CD4-positive, alpha-beta T cell treated with Interleukin-6 for 4 hours (primary cell): ENCODE measurements at places on chromosomes 6 and 20.

GRCh38 chr6:21355638-21356037 lies 237.9 kb upstream of the SOX4 start:
- DNase-seq, result no peak

DNA sequence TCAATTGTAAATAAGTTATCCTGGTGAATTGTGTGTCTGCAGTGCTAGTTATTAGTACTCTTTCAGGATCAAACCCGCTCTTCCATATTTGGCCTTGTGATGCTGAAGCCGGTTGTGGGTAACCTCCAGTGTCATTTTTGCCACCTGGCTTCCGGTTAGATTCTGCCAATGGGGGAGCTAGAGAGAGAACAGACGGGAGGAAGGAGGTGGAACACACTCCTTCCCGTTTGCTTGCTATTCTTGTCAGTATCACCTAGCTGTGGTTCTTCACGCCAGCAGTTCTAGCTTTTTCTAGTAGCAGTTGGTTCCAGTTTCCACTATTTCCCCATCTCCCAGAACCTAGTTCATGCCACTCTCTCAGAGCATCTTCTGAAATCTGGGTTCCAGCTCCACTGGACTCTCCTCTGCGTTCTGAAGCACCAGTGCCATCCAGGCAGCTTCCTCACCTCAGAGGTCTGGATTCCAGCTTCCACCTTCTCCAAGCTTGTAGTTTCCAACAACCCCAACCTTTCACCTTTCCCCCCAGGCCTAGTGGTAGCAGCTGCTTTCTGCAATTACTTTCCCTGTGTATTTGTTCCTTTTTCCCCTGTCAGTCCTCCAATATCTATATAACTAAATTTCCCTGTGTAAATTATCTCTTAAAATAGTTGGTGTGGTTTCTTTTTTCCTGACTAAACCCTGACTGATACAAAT lies 46.9 kb upstream of the LOC128125822 start:
- no peak for DNase-seq

DNA sequence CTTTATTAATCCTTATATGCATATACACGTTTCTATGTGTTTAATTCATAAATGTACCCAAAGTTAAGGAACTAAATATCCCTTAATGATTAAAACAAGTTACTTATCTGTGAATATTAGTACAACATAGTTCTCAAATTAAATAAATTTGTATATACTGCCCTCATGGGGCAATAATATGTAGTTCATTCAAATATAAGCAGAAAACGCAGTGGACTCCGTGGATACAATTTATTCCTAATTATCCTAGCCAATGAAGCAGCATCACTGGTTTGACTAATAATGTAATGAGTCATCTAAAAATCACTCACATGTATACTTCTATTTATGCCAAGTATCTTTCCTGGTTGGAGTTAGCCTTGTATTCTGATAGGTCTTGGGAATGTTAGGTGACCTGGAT lies 111.6 kb downstream of the TBC1D32 start:
- no peak for DNase-seq

DNA sequence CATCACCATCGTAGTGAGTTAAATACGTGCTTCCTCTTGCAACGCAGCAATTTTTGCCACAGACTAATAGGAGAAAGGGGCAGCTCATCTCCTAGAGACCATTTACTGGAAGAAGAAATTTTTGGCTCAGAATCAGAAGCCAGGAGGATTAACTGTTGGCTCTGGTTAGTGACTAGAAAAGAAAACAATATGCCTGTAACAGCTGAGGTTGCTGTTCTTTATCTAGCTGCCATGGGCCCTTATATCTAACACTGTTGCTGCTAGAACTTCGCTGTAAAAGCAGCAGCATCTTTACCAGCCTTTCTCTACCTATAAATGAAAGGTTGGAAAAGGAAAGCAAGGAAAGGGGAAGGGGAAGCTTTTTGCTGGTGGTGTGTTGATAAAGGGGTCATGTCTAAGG lies 65.9 kb downstream of the FAM135A start:
- no peak for DNase-seq

DNA sequence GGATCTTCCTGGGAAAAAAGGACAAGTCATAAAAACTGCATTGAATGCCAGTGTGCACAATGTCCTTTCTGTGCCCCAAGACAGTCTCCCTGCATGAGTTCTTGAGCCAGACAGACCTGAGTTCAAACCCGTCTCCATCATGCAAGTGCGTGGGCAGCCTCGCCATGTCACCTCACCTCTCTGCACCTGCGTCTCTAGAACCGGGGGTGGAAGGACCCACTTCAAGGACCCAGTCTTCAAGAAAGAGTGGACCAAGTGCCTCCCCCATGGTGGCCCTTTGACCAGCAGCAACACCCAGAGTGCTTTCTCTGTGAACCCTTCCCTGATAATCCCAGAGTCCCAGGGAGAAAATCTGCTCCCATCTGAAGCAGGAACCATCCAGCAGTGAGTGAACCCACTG lies 23.5 kb upstream of the ANGPT4 start:
- no peak for DNase-seq

- no peak for DNase-seq
These were observed 186.8 kb downstream of the PRL start for GRCh38 chr6:22110061-22110460.

DNA sequence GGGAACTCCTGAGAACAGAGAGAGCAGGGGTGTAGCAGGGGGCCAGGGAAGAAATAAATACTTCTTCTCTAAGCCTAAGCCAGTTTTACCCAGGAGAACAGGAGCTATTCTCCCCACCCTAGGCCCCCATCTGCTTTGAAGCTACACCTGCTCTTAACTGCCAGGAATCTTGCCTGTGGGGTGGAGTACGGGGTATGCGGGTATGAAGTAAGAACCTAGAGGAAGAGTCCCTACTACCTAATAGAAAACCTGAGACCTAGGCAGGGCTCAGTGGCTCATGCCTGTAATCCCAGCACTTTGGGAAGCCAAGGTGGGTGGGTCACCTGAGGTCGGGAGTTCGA lies 1.5 kb downstream of the SLC29A1 start:
- no peak for DNase-seq

DNA sequence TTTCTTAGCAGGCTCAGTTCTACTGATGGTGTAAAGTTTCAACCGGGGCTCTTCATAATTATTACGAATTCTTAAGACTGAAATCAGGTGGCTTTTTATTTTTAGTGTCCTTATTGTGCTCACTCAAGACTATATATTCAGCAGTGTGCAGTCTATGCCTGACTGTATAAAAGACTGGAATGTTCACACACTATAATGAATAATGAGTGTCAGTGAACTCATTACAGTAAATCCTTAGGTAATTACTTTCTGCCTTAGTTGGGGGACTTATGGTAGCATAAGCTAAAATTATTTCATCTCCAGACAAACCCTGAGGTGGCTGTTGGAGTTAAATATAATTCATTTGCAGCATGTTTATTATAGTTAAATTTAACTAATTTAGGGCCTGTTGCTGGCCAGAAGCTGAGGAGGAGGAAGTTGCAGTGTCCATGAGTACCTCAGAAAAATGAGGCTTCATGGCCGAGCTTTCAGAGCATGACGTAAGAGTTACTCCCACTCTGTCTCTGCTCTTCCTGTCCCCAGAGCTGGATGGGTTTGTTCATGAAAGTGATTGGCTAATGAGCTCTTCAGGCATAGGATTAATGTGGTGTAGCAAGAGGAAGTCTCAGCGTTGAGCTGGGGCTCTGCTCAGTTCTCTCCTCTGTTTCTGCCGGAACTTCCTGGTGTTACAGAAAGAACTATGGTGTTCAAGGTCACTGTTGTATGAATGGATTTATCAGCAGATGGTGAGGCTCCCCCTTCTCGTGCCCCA lies 335.7 kb downstream of the NRN1 start:
- DNase-seq, result peak; percentile 34

- no peak for DNase-seq
These were observed 5.8 kb downstream of the TUBB start for GRCh38 chr6:30725713-30726505.

GRCh38 chr6:70636596-70636995 lies 31.1 kb upstream of the SMAP1 start:
- DNase-seq, result no peak

DNA sequence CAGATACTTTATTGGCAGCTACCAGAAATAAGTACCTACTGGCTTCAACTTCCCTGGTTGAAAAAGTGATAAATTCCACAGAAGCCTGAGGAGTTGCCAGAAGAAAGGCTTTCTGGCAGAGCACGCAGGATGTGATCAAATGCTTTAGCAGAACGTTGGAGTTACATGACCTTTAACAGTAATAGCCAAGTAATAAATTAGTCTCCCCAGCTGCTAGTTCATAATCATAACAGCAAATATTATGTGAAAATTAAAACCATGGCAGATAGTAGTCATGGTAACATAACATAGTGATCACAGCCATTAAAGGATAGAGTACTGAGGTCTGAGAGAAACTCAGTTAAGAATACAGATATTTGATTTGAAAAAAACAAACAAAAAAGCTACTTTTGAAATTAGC lies 567.7 kb downstream of the ADGRB3 start:
- no peak for DNase-seq

DNA sequence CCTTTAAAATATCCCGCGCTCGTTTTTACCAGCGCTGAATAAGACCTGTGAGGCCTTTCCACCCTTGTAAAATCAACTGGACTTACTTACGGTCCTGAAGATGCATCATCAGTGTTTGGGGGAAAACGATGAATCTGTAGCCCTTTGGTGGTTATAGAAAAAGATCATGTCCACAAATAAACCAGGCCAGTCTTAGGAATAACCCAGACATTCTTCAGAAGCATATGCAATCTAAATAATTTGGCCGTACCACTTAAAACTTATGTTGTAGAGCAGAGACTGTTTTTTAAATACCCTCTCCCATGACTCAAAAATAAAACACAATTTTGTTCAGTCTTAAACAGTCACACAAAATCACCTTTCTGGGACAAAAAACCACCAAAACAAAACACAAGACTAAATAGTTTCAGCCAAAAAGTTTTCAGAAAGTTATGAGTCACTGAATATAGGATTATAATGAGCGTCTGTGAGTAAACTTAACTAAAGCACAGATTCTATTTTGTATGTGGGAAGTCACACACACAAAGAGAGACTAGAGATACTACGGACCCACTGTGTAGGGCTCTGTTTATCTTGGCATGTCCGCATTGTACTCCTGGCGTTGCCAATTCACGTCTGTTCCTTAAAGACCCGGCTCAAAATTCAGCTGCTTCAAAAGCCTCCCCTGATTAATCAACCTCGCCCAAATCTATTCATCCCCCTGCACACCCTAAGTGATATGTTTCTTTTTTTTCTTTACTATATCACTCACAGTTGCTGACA lies 26.5 kb upstream of the SMOC2 start:
- no peak for DNase-seq

DNA sequence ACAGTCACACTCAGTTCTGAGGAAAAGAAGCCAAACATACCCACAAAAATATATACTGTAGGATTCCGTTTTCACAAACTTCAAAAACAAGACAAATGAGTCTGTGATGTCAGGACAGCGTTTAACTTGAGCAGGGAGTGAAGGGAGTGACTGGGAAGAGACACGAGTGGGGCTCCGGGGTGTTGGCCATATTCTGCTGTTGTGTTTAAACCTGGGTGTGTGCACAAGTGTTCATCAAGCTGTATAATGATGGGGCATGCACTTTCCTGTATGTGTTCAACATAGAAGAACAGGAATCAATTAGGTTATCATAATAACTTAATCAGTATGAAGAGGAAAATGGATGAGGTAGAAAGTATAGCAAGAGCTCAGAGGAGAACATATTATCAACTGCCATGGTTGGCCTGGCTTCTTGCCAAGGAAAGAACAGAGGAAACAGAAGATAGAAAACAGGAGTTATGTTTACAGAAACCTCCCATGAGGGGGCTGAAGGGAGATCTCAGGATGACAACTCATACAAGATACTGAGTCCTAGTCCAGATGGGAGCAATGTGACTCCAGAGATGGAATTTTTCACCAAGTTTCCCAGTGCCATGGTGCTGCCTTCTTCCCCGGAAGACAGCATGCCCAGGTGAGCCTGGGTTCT lies 15.1 kb upstream of the AFDN start:
- no peak for DNase-seq

- DNase-seq, result no peak
These were observed 510.2 kb upstream of the SULF2 start for GRCh38 chr20:48295445-48295903.

DNA sequence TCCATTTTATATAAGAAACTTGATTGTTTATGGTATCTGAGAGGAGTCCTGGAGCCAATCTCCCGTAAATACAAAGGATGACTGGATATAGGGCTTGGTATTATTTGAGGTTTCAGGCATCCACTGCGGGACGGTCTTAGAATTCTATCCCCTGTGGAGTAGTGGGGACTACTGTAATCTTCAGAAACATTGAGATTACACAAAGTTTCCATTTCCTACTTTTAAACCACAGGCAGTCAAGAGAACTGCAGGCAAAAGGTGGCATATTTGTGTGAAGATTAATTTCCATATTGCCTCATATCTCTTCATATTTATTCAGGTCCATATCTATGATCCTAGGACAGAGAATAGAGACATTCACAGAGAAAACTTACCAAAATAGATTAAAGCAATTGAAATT lies 586.2 kb downstream of the PHF3 start:
- no peak for DNase-seq

DNA sequence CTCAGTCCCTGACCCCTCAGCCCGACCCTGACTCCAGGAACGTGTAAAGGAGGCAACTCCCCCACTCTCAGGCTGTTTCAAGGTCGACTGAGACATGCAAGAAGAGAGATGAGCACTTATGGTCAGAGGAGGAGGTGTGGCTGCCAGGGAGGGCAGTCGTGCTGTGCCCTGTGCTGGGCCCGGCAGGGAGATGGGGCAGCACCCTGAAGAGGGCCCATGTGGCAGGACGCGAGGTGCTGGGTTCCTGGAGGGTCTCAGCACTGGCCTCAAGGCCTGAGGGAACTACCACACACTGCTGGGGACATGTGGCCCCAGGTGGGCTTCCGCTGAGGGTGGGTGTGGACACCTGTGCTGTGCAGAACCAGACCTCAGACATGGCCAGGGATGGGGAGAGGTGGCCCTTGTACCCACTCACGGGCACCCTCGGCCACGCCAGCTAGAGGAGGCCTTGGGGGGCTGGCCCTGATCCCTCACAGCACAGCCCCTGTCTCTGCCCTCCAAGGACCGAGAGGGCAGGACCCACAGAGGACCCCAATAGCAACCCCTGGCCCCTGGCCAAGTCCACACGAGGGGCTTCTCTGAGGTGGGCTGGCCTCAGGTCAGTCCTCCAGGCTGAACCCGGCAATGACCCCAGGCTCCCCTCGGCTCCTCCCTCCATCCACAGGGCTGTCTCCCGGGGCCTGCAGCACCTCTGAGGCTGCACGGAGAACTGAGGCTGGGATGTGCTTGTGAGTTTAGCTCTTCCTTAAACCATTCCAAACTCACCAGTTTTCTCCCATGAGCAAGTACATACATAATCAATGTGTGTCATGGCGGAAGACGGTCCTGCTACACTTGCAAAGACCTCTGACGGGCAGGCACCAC lies 8.7 kb downstream of the SLC2A4RG start:
- DNase-seq, result no peak

DNA sequence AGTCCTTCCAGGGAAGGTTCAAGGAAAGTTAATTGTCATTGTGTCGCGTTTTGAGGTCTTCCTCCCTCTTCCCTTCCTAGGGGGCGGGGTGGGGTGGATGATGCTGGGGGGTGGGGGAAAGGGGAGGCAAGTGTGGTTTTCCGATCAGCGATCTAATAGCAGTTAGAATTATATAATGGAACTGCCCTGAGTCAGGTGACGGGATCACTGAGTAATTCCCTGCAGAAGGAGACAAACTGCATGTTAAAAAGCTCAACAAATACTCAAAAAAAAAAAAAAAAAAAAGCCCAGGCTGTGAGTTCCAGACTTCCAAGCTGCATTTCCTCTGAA lies 240.4 kb downstream of the PHACTR1 start:
- DNase-seq, result no peak
